ENCODE measurements at places on chromosomes 13 and 19.

DNA sequence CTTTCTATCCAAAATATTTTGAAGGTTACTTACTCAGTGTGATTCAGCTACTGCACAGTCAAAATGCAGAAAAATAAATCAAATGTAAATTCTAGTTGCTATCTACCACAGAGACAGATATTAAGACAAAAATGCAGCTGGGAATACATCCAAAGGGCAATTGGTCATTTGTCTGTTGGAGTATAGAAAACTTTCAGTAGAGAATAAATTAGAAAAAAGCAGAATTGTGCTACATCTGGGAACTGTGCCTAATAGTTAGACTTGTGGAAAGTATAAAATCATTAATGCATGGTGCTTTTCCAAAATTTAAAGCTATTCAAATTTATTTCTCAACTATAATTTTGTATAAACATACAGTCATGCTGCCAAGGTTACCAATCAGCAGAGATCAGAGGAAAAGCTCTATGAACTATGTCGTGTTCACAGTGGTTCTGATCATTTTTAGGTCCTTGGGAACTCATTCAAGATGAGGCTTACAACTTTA lies 1635.8 kb downstream of the PCDH9 start:
- no peak for DNase-seq

GRCh38 chr19:12666265-12667048 lies at the start of the genes MAN2B1 and WDR83:
TSS of gene MAN2B1 (minus strand) at chr19:12666742. CDS start at chr19:12666701, 41 bp downstream.
TSS of gene WDR83 (plus strand) at chr19:12666807. CDS start at chr19:12669791, 2,984 bp downstream.
- peak; percentile 68 for DNase-seq

- no peak for DNase-seq
Observed at GRCh38 chr13:89812856-89813255, 1534.6 kb upstream of the MIR17HG start.

- no peak for DNase-seq
Observed at GRCh38 chr13:114310956-114311355, 3.3 kb upstream of the CHAMP1 start.

DNA sequence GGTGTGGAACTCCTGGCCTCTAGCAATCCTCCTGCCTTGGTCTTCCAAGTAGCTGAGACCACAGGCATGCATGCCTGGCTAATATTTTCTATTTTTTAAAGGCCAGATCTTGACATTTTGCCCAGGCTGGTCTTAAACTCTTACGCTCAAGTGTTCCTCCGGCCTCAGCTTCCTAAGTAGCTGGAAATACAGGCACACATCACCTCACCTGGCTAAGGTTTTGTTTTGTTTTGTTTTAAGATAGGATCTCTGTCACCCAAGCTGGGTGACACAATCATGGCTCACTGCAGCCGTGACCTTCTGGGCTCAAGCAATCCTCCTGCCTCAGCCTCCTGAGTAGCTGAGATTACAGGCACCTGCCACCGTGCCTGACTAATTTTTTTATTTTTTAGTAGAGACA lies 5.5 kb upstream of the RLN3 start:
- no peak for DNase-seq

DNA sequence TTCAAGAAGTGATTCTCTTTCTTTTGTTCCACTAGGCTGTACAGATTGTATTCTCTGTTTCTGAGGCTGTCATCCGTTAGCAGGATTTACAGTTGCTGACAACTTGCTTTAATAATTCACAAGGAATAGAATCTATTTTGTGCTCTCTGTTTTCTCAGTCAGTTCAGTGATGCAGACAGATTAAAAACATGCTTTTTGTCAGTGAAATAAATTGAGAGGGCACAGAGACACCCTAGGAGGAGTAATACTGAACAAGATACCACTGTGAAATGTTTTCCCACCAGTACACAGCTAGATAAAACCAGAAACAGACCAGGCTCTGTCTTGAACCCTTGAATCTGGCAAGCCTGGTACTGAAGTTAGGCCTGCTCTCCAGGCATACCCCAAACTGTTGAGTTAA lies 58.7 kb downstream of the LACC1 start:
- DNase-seq: no peak

DNA sequence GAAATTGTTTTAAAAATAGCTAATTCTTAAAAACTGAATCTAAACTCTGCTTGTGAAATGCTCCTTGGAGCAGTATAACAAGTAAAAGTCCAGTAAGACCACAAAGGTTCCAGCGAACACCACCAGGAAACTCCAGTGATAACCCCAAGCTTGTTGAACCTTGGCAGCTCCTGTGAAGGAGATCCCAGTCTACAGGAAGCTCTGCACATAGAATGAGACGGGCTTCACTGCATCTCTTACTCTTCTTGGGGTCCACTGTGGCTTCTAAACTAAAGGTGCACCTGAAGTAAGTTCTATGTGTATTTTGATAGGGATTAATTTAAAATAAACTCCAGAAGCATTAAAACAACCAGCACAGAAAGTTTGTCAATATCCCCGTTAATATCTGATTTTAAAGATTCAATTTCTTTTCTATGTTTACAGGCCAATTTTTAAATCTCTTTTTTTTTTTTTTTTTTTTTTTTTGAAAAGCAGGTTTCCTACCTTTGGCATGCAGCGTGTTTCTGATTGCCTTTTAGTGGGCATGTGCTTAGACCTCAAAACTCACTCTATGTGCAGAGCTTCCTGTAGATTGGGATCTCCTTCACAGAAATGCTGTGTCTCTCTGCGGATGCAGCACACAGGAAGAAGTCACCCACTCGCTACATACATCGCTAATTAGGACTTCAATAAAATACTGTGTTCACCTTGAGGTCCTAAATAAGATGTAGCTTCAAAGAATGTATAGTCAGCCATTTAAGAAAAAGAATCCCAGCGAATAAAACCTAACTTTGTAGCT lies 508.5 kb downstream of the KLF12 start:
- DNase-seq: no peak

DNA sequence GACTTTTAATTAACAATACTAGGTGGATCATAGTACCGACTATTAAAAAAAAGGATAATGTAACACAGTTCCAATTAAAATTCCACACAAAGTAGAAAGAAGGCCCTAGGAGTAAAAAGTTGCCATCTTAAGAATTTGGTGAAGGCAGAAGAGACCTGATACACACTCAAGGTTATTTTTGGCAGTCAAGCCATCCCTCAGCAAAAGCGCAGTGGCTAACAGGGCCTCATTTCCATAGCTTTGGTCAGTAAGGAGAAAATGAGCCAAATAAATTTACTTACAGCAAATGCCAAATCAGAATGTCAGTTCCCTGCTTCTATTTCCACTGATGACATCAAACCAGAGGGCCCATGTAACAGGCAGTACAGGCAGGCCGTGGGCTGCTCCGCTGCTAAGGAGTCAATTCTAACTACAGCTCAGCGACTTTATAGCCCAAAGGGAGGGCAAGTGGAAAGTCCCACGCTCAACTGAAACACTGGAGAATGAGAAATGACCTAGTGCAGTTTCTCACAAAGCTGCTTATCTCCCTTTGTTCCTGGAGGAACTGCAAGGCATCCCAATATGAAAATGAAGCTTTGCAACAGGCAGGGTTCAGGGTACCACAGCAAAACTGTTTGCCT lies 6.3 kb downstream of the ARGLU1 start:
- no peak for DNase-seq

- DNase-seq: no peak
Observed at GRCh38 chr13:48828962-48829411, 146.7 kb upstream of the FNDC3A start.

DNA sequence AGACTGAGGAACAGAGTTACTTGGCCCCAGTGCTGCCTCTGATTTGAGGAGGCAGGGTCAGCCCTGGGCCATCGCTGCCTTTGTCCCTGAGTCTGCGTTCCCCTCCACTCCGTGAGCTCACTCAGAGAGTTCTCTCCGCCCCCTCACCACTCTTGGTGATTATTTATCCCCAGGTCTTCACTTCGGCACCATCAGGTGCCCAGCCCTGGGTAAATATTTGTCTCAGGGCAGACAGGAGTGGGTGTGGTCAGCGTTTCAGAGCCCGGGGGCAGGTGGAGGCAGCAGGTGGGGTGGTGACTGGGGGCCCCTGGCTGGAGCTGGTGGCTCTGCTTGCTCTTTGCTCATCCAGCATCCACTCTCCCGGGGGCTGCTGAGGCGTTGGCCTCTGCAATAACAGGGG lies 20.6 kb downstream of the PPP1R37 start:
- DNase-seq: no peak

DNA sequence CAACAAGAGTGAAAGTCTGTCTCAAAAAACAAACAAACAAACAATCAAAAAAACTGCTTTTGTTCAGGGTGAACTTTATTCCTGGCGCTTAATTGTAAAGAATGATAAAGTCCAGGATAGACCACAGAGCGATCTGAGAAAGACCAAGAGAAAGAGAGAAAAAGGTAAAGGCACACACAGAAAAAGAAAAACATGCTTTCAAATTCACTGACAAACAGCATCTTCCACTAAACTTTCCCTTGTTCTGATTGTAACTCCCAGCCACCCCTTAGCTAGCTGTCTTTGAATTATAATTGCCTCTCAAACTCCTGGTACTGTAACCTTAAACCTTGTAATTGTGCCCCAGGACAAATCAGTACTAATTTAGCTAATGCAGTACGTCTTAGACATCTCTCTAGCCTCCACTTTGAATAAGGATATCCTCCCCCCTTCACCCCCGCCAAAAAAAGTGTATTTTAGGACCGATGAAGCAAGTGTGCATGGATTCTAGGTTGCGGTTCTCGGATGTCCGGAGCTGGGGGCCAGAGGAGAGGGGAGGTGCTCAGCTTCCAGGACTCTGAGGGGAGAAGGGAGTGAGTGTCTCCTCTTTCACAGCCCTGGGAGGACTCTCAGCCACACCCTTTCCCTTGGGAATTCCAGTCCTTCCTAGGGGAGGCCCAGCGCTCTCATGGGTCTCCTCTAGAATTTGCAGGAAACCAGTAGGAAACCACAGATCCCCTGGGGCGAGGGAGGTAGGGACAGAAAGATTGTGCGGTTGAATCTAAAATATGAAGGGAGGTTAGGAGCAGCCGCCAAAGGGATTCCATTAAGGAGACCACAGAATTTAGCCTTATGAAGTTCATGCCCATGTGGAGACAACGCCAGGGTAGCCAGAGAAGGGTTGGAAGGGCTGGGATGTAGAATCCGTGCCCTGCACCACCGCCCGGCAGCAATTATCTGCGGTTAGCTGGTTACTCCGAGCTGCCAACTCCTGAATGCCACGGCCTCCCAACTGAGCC lies 19.7 kb downstream of the ZNF536 start:
- no peak for DNase-seq

- DNase-seq: no peak
Observed at GRCh38 chr13:113969973-113970611, 3.8 kb downstream of the C13orf46 start.

DNA sequence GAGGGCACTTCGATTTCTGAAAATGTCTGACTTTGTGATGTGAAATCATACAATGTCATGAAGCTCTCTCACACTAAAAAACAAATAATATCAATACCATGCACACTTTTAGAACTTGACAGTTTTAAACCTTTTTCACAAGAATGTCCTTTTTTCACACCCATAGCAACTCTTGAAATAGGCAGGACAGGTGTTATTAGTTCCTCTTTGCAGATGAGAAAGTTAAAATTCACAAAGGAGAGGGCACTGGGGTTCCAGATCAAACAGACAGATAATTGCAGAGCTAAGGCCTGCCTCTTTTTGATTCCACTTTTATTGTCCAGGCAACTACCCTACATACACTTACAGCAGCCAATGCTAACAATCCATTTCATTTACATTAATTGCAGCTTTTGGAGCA lies 142.8 kb downstream of the KLF12 start:
- no peak for DNase-seq

DNA sequence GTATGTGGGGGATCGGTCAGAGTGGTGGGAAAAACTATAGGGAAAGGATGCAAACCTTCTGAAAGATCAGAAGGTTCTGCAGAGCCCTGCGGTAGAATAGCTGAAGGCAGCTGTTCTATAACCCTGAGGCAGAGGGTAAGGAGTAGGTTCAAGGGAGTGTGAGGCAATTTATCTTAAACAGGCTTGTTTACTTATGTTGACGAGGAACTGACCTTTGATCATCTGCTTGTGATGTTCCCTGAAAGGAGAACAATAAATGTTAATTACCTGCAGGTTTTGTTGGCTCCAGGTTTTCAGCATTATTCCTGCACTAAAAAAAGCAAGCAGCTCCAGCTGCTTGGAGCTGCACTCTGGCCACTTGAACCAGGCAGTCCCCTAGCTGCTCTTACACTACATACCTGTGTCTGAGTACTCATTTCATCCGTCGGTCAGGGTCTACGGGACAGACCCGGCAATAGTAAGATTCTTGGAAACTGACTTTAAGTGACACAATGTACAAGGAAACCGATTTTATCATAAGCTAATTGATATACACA lies 202.1 kb downstream of the TBC1D4 start:
- no peak for DNase-seq

- no peak for DNase-seq
Observed at GRCh38 chr13:32905063-32905863, 111.0 kb upstream of the KL start.

GRCh38 chr19:45500918-45501729 lies 2.9 kb downstream of the PPM1N start:
- DNase-seq: no peak

- DNase-seq: no peak
Observed at GRCh38 chr19:1155352-1156304, 18.4 kb downstream of the SBNO2 start.

- no peak for DNase-seq
Observed at GRCh38 chr19:29013325-29013724, 199.6 kb downstream of the UQCRFS1 start.

DNA sequence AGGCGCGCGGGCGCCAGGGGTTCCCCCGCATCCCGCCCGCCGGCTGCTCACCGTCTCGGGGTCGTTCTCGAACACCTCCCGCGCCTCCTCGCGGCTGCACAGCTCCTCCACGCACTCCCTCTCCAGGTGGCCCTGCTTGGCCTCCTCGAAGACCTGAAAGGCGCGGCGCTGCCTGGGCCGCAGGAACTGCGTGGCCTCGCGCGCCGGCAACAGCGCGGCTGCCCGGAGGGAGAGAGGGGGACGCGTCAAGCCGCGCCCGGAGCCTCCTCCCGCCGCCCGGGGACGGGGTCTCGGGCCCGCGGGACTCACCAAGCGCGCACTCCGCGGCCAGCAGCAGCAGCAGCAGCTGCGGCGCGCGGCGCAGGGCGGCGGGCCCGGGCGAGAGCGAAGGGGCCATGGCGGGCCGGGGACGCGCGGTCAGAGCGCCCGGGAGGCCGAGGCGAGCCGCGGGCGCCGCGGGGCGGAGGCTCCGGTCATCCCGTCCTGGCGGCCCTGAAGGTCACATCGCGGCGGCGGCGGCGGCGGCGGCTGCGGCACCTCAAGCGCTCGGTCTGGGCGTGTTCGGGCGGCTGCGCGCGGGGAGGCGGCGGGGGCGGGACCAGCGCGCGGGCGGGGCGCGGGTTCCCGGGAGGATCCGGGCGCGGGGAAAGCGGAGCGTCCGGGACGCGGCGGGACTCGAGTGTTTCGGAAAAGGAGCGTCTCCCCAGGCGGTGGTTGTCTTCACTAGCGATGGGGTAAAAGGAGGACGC lies at the start of gene GAS6:
Gene GAS6, minus strand, starts transcription at position 553 of the 749 bp plus-strand sequence. Its CDS starts 156 bp downstream, at position 397.
- peak; percentile 43 for DNase-seq

All from nucleus accumbens (tissue), 56 donors.